ENCODE measurements at places on chromosomes 6 and 20.

DNA sequence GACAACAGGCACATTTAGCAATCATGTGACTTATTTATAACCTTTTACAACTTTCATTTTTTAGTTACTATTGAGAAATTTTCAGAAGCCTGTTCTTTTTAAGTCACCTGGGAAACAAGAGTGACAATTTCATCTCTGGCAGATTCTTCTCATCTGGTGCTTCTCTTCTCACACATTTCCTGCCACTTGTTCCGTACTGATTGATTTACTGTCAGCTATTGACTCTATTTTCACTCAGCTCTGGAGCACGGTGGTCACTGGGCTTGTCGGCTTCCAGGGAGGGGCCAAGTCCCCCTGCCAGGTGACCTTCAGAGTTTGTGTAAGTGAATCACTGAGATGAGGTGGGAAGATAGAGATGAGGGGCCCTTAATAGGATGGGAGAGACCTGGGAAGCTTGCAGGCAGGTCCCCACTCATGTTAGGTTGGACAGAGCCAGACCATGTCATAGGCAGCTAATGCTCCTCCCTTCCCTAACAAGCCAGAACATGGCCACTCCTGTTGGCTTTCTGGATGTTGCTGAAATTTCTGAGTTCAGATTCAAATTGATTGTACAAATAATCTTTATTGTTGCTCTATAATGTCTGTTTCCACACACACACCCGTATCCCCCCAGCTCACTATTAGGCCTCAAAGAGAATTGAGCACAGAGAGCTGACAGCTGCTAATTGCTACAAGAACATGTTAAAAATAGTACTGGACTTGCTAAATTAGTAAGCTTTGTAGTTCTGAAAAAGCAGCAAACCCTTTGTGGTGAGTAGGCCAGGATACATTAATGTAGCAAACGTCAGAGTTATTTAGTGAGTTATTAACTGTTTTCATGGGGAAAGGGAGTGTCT is 13.3 kb downstream of the DUSP22 start:
- DNase-seq, result no peak

GRCh38 chr6:111772381-111772780 is 100.9 kb downstream of the FYN start:
- no peak for DNase-seq

DNA sequence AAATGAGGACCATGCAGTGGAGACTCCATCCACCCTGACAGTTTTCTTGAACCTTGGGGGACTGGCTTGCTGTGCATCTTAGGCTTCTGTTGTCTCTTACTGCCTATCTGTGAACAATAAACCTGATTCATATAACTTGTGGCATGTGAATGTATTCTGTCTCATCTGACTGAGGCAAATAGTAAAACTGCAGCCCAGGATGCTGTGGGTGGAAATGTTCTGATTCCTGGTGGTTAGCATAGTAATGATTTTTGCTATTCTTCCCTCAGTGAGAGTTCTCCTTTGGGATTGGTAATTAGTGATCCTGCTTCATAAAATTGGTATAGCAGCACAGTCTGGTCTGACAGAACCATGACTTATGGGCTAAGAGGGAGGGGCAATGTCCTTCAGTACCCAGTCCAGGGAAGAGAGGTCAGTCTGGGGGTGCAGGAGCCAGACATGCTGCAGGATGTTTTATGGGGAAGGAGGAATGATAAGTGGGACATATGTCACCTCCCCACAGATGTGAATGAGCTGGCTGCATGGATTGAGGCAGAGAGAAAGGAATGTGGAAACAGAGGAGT is 147.1 kb downstream of the OR2B2 start:
- no peak for DNase-seq

GRCh38 chr6:7249946-7250643 is 62.9 kb downstream of the SSR1 start:
- no peak for DNase-seq

Data from GM12864 (cell line).